ENCODE measurements at places on chromosomes 11 and 22.

DNA sequence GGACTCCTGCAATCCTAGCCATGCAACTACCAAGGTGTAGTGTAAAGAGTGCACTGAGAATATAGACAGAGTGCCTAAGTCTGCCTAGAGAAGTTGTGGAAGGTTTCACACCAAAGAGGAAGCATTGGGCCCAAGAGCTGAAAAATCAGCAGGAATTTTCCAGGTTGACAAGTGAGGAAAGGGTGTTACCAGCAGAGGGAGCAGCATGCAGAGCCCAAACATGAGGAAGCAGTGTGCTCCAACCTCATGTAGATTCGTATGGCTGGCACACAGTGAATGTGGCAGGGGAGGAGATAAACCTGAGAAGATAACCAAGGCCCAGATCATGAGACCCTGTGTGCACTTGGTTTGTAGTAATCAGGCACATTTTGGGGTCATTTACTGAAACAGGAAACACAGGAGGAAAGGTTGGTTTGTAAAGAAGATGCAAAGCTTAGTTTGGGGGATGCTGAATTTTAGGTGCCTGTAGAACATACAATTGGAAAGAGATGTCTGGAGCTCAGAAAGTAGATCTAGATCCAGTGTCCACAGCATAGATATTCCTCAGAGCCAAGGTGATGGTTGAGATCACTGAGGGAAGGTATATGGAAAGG lies 1.7 kb downstream of the HPX start:
- peak; percentile 41 for DNase-seq

DNA sequence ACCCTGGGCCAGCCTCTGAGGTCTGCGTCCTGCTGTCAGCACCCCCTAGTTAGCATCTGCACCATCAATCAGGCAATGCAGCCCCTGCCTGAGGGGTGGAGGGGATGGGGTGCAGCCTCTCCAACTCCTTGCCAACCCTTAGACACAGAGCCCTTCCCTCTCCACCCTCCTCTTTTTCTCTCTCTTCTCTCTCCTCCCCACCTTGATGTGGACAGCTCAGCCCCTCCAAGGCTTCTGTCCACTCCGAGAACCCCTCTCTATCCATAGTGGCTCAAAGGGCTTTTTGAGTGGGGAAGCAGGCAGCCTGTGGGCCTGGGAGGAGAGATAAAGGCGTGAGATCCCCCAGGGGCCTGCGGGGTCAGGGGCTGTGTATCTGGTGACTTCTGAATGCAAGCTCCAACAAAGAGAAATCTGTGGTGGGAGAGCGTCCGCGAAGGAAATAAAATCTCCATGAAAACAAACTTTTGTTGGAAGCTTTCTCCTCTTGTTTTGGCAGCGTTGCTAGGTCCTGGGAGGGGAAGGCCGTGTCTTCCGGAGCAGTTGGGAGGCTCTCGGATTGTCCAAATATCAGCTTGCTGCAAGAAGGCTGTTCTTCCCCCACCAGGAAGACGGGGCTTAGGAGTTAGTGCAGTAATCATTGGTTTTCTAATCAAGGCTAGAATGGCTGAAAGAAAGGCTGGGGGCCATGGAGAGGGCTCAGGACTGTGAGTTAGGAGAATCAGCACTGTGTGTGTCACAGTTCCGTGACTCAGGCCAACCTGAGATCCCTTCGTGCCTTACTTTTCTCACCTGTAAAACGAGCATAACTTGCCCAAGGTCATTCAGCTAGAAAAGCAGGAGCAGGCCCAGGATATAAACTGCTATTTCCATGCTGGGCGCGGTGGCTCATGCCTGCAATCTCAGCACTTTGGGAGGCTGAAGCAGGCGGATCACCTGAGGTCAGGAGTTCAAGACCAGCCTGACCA lies 50.3 kb downstream of the PKNOX2 start:
- no peak for DNase-seq

- DNase-seq: no peak
Measured at GRCh38 chr11:65581928-65582327, 6.1 kb downstream of the EHBP1L1 start.

- DNase-seq: no peak
Measured at GRCh38 chr11:30351061-30351460, 28.2 kb downstream of the ARL14EP start.

DNA sequence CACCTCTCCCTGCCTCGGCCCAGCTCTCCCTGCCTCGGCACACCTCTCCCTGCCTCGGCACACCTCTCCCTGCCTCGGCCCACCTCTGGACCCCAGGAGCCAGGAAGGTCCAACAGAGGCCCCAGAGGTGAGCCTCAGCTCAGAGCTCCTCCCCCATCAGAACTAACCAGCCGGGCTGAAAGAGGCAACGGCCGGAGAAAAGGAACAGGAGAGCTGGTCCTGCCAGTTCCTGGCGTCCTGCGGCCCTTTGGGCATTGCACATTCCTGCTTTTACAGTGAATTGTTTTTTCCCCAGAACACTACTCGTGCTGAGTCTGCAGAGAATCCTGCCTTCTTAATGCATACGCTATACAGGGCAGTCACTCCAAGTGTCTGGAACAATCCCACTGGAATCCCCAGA lies 45.8 kb downstream of the LMO1 start:
- DNase-seq: no peak

DNA sequence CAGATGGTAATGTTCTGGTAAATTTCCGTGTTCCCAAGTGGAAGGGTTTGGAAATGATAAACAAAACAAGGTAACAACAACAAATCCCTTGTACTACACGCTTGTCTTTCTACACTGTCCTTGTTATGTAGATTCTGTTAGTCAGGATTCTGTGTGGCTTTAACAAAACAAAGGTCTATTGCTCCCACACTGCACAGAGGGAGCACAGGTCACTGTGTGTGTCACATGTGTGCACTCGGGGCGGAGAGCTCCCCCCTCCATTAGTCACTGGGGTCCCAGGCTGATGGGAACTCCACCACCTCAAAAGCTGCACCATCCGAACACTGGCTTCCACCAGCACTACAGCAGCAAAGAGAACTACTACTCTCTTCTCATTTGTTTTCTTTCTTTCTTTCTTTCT lies 227.9 kb downstream of the NTM start:
- DNase-seq: no peak

GRCh38 chr11:46857666-46858065 lies 11.6 kb upstream of the CKAP5 start:
- no peak for DNase-seq

GRCh38 chr22:36590441-36591056 lies 61.6 kb upstream of the EIF3D start:
- DNase-seq: no peak

GRCh38 chr11:119277660-119278059 lies 39.3 kb downstream of the MCAM start:
- no peak for DNase-seq

- no peak for DNase-seq
Measured at GRCh38 chr11:67640021-67640757, 626 bp upstream of the TBX10 start.

GRCh38 chr22:21697021-21697771 lies 31.4 kb downstream of the PPIL2 start:
- DNase-seq: no peak

DNA sequence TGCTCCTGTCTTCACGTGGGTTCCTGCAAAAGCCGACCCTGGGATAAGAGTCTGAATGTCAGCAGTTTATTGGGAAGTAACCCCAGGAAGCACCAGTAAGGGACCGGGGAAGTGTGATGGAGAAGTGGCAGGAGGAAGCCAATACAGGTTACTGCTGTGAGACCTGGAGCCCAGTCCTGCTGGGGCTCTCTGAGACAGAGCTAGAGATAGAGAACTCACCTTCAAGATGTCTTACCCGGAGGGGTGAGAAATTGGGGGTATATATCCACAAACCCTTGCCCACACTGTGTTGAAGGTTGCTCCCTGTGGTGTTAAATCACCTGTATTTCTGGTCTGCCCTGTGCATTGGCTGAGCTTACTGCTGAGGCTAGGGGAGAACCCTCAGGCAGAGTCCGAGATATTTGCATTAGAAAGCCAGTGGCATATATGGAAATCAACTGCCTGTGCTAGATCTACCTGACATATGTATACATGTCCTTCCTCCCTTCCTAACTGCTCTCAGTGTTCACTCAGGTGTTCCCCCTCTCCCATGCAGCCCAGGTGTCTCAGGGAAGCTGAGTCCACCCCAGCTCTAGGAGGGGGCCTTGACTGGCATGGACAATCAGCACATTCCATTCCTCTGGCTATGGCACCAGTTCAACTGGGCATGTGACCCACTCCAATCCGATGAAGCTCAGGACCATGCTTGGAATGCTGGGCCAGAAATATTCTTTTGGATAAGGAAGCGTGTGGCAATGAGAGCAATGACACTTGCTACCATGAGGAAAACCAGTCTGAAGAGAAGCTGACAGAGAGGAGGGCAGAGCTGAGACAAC lies 6.8 kb upstream of the MICAL2 start:
- no peak for DNase-seq

- no peak for DNase-seq
Measured at GRCh38 chr11:69357458-69358397, 63.8 kb downstream of the MYEOV start.

DNA sequence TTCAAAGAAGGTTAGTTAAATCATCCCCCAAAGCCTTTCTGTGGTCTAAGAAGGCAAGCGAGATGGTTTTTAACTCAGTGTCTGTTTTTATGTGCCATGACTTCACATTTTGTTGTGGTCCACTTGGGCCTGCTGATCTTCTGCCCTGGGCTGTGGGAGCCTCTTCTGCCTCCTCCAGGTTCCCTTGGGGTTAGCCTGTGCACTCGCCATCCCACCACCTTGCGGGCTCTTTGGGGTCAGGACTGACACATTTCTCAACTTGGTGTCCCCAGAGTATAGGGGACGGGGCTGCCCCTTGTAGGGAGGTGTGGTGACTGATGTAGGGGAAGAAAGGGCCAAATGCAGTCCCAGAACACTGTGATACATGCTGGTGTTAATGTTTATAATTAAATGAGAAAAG lies 207.0 kb downstream of the TBC1D22A start:
- DNase-seq: no peak

- DNase-seq: no peak
Measured at GRCh38 chr22:29195964-29196666, 9.6 kb upstream of the EMID1 start.

DNA sequence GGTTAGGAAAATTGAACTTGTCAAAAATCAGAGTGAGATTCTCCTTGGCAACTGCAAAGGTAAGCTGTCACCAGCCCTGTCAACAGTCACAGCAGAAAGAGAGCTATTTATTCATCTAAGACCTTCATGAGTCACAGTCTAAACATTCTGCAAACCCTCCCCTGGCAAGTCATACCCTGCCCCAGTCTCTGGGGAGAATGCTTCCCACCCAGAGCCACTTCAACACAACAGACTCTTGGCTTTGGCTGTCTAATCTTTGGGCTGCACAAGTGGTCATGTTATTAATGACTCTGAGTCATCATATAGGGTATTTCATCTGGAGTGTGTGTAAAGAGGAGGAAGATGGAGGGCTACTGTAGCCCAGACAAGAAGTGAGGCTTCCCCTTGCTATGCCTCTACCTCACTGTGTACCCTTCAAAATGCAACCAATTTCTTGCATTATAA lies 153.4 kb downstream of the CCDC34 start:
- DNase-seq: no peak

- no peak for DNase-seq
Measured at GRCh38 chr11:88100151-88100550, 75.1 kb downstream of the RAB38 start.

DNA sequence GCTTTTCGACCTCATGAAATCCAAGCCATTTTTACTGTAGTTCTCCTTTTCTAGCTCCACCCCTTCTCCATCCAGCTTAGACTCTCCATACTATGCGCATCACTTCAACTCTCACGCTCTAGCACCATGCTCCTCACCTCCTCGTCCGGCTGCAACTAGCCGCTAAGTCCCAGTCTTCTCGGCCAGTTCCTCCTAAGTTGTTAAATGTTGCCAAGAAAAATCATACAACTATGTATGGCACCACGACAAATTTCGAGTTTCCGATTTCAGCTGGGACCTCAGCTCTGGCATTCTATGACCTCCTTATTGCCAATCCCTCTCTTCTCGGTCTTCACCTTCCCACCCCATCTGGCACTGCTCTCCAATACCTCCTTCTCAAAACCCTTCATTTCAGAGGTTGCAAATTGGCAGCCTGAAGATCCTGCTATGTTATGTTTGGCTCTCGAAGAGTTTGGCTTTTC lies 1.0 kb downstream of the ZNF70 start:
- DNase-seq: peak; percentile 41

- no peak for DNase-seq
Measured at GRCh38 chr11:30825723-30826122, 239.6 kb upstream of the MPPED2 start.

DNA sequence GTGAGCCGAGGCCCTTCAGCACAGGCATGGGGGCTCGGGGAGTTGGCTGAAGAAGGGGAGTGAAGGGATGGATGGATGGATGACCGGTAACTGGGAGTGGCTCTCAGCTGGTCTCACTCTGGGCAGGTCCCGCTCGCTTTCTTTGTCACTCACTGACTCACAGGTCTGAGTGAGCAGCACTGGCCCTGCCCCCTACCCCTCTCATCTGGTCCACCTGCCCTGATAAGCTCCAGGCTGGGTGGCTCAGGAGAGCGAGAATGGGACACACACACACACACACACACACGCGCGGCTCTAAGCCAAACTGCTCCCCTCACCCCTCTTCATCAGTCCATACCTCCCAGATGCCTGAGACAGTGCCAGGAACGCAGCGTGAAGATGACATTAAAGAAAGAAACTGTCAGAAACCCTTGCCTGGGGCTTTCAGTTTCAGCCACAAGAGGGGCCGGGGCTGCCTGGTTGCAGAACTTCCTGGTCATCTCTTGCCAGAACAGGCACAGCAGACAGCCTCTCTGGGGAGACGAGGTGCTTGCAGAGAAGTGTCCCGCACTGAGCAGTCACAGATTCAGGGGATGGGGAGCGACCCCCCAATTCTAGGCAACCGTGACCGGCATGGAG lies 16.5 kb upstream of the SHISAL1 start:
- DNase-seq: no peak

DNA sequence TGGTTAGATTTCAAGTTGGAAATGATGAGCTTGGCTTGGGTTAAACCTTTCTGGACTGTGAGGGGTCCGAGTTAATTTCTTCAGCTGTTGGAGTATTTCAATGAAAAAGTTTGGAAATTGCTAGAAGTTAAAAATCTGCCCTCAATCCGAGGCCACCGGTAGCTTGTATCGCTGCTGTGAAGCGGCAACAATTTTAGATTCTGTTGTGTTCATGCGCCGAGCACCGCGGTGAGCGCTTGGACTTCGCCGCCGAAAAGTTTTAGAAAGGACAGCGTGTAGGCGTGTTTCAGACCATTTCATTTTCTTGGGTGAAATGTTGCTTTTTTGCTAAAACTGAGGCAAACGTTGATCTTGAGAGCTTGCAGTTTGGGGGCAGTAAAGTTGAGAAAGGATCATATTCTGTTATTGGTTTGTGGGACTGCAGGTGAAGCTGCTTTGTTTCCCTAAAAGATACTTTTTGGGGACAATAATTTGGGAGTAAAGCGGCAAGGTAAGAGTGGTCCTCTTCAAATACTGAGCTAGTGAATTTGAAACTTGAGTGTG lies 928 bp downstream of the FBXO7 start:
- no peak for DNase-seq

- no peak for DNase-seq
Measured at GRCh38 chr11:118243993-118244762, 8.0 kb downstream of the MPZL3 start.

- no peak for DNase-seq
Measured at GRCh38 chr22:20834206-20834605, 24.4 kb downstream of the PI4KA start.

GRCh38 chr22:17140022-17140421 lies 18.9 kb upstream of the TMEM121B start:
- no peak for DNase-seq

- DNase-seq: no peak
Measured at GRCh38 chr22:46447906-46448305, 89.5 kb downstream of the CELSR1 start.

GRCh38 chr11:121348220-121348875 lies 55.8 kb downstream of the SC5D start:
- no peak for DNase-seq

Measured in GDM1 (cell line).